Breast epithelium (tissue), 4 donors: ENCODE measurements at places on chromosomes 5 and 9.

- no peak for DNase-seq
These were observed 13.0 kb upstream of the CEP120 start for GRCh38 chr5:123436201-123436600.

DNA sequence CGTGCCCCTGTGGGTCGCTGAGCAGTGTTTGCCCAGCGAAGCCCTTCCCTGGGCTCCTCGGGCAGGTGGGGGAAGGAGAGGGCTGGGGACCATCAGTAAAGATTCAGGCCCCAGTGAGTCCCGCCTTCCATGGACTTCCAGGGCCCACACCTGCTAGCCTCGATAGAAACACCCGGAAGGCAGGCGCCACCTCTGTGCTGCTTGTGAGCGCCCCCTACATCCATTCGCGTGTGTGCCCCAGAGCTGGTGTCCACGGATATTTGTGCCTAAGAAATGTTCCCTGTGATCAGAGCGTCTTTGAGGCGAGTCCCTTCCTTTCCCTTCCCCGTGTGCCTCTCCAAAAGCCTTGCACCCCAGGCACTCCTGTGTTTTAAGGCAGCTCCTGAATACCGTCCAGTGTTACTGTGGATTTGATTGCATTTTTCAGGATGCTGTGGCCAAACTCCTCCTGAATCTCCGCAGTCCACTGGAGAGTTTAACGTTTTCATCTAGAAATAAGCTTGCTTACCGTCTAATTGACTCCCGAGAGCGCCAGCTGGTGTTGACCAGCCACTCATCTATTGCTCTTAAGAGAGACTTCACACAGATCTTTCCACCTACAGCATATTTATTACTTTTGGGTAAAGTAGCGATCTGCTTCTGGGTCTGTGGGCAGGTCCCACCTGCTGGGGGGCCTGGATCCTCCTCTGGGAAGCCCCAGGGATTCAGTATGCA, 101.4 kb downstream of the COL5A1 start:
- DNase-seq, result no peak

GRCh38 chr5:352639-353611, 31.4 kb downstream of the AHRR start:
- peak; percentile 8 for DNase-seq

- no peak for DNase-seq
These were observed 109.1 kb upstream of the PCA3 start for GRCh38 chr9:76655121-76655541.

DNA sequence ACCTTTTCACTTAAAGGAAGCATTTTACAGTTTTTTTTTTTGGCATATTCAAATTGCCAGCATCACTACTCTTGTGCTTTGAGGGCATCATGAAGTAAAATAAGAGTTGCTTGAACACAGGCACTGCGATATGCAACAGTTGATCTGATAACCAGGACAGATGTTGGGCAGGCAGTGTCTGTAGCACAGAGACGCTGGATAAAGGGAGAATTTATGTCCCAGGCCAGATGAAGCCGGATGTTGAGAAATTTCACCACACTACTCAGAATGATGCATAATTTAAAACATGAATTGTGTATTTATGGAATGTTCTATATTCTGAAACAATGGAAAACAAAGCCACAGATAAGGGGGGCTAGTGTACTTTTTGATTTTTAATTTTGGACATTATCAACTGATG, 71.4 kb downstream of the SLC12A2 start:
- no peak for DNase-seq

GRCh38 chr5:152532714-152533113, 127.6 kb upstream of the NMUR2 start:
- DNase-seq, result no peak

DNA sequence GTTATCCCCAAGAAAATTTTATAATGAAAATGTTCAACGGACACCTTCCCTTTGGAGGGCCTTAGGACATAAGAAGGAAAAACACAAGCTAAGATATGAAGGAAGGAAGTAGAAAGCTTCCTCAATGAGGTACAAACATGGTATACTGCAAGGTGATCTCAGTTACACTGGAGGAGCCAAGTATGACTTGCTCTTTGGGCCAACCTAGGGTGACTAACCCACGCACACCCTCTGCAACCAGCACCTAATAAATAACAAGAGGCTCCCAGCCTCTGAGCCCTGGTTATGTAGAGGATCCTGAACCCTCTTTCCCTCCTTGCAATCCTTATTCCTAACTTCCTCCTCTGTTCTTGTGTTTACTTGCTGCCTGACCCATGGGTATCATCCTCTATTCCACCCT, 38.3 kb upstream of the KCNV2 start:
- DNase-seq, result no peak

- no peak for DNase-seq
These were observed 331.6 kb downstream of the CDH12 start for GRCh38 chr5:22521521-22521920.

- DNase-seq, result peak; percentile 41
These were observed 309.4 kb downstream of the NR3C1 start for GRCh38 chr5:143094087-143094521.

DNA sequence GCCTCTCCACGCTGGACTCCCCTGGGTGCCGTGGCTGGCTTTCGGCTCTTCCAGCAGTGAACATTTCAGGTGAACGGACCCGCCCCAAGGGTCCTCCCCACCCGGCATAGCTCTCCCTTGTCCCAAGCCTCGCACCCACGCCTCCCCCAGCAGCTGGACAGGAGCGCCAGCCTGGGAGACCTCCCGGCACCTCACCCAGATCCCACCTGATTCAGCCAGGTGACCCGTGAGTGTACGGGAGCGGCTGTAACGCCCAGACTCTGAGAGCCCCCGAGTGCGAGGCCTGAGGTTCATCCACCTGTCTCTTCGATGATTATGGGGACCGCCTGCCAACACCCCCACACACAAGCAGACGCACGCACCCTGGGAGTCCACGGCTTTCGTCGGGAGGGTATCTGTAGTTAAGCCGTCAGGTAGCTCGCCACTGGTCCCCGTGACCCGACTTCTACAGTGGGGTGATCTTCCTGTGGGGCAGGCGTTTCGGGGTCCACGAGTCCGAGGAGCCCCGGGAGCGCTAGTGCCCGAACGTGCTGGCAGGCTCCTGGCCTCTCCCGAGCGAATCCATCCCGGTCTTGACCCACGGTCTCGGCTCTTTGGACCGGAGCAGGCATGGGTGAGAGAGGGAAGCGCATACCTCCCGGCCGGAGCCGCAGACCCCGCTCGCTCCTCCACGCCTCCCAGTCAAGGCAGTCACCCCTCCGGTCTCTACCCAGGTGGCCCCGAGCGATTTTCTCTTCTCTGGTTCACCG, 14.9 kb downstream of the TRIM7 start:
- no peak for DNase-seq

DNA sequence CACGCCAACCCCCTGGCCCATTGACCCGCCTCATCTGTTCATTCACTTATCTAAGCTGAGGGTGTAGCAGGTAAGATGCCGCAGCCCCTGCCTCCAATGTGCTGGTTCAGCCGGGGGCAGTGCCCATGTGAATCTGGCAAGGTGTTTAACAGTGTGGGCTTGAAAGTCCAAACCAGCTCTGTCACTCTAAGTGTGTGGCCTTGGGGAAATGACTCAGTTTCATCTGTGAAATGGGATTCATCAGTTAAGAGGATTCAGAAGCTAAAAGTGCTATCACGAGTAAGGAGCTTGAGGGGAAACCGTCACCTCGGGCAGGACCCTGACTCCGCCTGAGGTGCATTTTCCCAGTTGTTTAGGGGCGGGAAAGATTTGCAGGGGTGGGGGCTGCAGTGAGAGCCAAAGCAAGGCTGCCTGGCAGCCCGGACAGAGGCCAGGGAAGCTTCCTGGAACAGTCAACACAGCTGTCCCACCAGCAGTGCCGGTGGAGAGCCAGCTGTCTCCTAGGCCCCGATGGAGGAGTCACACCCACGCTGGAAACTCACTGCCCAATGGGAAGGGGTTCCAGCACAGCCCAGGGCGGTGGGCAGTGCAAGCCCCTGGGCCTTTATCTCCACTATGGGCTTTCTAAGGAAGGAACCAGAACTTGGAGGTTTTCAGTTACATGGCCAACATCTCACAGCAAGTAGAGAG, 9.7 kb upstream of the URM1 start:
- DNase-seq, result no peak

- DNase-seq, result no peak
These were observed 57.6 kb upstream of the RASA1 start for GRCh38 chr5:87210076-87210475.

- peak; percentile 57 for DNase-seq
These were observed 76.0 kb downstream of the VAV2 start for GRCh38 chr9:133916159-133916541.

GRCh38 chr5:156119692-156120091, 207.3 kb upstream of the SGCD start:
- no peak for DNase-seq

DNA sequence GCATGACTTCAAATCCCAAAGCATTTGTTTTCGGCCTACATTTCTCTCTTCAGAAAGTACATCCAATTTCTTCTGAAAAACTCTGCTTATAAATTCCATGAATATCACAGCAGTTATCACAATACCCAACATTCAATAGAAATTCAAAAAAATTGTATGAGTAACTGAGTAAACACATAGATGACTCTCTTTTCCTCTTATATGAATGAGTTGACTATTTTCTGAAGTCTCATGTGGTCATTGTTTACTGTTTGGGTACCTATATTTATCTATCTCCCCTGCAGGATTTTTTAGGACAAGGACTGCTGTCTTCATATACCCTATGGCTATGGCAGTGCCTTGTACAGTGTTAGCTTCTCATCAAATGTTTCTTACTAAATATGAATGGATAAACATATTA, 157.1 kb downstream of the HTR1A start:
- DNase-seq, result no peak

GRCh38 chr9:125630436-125630835, 76.6 kb downstream of the MAPKAP1 start:
- no peak for DNase-seq

DNA sequence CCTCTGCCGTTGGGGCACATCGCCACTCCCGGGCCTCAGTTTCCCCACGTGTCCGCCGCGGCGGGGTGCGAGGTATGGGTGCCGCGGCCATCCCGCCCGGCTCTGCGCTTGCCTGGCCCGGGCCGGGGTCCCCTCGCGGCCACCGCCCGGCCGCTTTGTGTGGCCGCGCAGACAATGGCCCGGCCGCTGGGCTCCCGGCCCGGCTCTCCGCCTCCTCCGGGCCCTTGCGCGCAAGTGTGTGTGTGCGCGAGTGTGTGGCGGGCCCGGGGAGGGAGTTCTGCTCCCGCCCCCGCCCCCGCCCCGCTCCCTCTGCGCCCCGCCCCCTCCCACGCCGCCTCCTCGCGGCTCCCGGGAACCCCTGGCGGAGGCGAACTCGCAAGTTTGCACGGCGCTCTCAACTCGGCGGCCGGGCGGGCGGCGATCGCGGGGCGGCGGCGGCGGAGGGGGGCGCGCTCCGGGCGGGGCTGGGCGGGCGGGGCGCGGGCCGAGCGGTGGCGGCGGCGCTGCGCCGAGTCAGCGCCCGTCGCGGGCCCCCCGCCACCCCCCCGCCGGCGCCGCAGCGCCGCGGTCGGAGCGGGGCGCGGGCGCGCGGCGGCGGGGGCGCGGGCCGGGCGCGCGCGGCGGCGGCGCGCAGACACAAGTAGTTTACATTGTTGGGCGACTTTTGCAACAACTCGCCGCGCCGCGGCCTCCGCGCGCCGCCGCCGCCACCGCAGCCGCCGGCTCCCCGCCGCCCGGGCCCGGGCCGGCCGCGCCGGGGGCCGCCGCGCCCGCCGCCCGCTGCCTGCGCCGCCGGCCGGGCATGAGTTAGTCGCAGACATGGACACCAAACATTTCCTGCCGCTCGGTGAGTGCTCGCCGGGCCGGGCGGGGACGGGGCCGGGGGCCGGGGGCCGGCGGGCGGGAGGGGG, at the start of gene RXRA:
TSS of gene RXRA (plus strand) at position 643 of the 911 bp plus-strand sequence. CDS start at position 820, 177 bp downstream.
- peak; percentile 77 for DNase-seq

DNA sequence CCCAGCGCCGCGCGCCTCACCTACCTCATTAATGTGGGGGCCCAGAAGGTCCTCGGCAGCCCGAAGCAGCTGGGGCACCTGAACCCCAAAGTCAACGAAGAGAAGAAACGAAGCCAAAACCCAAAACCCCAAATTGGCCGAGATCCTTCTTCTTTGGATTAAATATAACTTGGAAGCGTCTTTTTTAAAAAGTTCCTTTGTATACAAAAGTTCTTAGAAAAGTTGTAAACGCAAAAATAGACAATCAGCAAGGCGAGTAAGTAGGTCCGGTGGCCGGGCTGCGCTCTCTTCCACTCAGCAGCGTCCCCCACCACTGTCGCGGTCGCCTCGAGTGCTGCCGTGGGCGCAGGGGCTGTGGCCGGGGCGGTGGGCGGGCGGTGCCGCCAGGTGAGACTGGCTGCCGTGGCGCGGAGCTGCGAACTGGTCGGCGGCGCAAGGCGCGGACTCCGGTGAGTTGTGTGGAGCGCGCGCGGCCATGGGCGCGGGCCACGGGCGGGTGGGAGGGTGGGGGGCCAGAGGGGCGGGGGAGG, 360 bp downstream of the KLF4 start:
- DNase-seq, result no peak

- DNase-seq, result no peak
These were observed 271.8 kb upstream of the DMAC1 start for GRCh38 chr9:8071445-8071798.

GRCh38 chr9:134461426-134461982, 135.2 kb downstream of the RXRA start:
- DNase-seq, result no peak

DNA sequence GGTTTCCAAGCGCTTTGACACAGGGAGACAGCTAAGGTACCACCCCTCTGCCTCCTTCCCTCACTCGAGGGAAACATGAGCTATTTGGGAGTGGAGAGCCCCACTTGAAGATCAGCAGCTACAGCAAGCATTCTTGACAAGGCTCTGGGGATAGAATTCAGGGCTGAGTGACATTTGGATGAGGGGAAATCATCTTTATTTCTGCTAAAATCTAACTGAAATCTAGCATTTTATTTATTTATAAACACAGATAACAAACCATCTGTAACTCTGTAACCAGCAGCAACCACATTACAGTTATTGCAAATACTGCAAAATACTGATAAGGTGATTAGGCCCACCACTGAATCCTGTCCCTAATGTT, 22.4 kb downstream of the RNF130 start:
- DNase-seq, result no peak

DNA sequence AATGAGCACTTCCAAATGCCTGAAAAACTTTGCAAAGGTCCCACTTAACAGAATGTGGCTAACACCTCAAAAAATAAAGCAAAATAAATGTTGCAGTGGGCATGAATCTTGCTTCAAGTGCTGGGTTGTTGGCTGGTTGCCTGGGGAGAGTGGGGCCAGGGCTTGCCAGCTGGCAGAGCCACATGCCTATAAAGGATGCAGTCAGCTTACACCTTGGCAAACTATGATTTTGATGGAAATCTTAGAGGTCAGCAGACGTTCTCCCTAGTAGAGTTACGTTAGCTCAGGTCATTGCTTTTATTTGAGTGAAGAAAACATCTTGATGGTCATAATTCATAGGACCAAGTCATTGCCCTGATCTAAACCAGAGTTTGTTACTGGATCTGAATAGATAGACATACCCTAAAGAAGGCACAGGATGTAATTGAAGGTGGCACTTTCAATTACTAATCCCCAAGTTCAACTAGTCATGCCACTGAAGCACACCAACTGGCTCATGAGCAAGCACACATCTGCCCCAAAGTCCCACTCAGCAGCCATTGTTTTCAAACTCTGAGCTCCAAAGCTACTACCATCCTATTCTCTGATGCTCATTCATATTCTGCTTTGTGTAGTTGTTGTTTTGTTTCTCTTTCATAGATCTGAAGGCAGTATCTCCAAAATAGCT, 51.2 kb upstream of the ZSWIM6 start:
- no peak for DNase-seq
